IMR-90 (cell line): ENCODE measurements at places on chromosomes 3 and 15. TPM values are rescaled to one million over a fixed set of nuclear protein-coding genes. Genes with fewer than 3 reads are reported as not detected.

Gene PCSK6
- not detected in 2 replicates for polyA plus RNA-seq

Gene NR1D2
- polyA plus RNA-seq = 7.5 and 8.1 TPM in 2 replicates

Gene PCLAF
- 57.3 and 60.5 TPM in 2 replicates for polyA plus RNA-seq

Gene SKOR1
- polyA plus RNA-seq = 0.03 and 0.06 TPM in 2 replicates

Gene A4GNT
- polyA plus RNA-seq = not detected in 2 replicates

Gene STOML1
- polyA plus RNA-seq = 21.2 and 25.0 TPM in 2 replicates

Gene C3orf80
- polyA plus RNA-seq = not detected in 2 replicates

Gene SKIL
- polyA plus RNA-seq = 7.2 and 9.2 TPM in 2 replicates

Gene DUOXA1
- 0.02 TPM in 1 of 2 replicates, not detected in the other for polyA plus RNA-seq

Gene CASR
- polyA plus RNA-seq = not detected in 2 replicates

Gene TMOD2
- 1.7 and 2.8 TPM in 2 replicates for polyA plus RNA-seq

Gene MST1R
- polyA plus RNA-seq = 0.10 and 0.14 TPM in 2 replicates
